Activated CD4-positive, alpha-beta T cell treated with anti-CD3 and anti-CD28 coated beads for 1 hour (primary cell): ENCODE measurements at places on chromosomes 1 and 21.

DNA sequence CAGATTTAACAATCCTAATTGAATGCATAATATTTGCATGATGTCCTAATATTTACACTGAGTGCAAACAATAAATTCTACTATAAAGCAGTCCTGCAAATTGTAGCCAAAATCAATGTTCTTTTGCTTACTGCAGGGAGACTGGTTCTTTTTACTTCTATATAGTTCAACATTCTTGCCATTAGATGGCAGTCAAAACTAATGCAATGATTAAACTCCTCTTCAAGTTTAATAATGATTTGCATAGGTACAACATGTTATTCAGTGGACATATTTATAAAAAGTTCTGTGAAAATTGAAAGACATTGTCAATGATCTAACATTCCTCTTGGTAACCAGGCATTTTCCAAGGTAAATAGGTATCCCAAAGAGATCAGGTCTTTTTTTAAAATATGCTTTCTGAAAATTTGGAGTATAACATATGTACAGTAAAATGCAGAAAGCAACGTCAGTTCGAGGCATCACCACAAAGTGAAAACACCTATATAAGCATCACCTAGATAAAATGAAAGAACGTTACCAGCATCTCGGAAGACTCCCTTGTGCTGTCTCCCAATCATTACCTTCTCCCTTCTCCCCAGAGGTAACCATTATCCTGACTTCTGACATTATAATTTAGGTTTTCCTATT lies 9.8 kb upstream of the FNBP1L start:
- no peak for DNase-seq

GRCh38 chr1:45913183-45913683 lies 109.8 kb downstream of the MAST2 start:
- DNase-seq: no peak

GRCh38 chr1:163169553-163169952 lies 33.2 kb downstream of the RGS5 start:
- DNase-seq: no peak

DNA sequence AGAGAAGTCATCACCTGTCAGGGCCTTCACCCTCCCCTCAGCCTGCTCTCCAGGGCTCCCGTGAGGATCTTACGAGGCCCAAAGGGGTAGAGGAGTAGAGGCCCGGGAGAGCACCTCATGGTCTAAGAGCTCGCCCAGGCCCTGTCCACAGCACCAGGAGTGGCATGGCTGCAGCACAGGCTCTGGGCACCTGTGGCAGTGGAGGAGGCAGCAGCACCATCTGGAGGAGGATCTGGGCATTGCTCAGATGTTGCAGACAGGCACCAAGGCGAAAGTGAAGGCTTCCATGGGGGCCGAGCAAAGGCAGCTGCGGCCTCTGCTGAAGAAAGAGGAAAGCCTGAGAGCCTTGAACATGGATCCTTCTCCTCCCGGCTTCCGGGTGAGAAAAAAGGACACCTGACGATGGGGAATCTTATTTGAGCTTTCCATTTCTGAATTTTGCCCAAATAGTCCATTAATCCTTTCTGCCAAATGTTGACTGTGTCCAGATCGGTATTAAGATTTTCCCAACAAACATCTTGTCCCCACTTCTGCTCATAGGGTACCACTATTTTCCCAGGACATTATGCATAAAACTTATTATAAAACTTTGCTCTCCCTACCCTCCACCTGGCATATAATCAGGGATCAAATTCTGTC lies 604.7 kb downstream of the PTPRC start:
- DNase-seq: peak; percentile 37

DNA sequence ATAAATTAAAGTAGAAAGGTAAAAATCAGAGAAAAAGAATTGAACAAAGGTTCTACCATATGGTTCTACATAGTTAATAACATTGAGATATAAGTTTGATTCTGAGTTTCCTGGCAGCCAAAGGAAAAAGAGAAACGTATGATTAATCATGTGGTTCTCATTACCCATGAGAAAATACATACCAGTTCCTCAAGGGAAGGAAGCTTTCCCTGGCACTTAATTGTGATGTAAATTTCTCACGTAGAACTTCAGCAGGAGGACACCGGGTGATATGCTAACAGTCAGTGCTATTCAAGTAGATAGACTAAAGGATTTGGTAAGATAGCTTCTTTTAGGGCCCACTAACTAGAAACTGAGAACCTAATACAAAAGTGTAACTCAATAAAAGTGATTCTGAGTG lies 218.5 kb downstream of the NFIA start:
- DNase-seq: no peak

DNA sequence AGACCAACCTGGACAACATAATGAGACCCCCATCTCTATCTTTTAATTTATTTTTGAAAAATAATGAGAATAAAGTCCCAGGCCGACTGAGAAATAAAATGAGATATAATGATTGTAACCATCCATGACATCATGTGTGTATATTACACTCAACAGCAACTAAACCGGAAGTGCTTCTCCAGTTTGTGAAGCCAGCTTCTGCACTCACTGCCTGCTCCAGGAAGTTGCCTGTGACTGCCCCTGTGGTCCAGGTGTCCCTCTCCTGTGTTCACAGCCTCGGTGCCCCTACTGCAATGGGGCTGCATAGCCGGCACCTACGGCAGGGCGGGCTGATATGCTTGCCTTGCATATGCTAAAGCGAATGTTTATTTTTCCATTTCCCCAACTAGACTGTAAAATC lies 68.3 kb downstream of the SSBP3 start:
- no peak for DNase-seq

- no peak for DNase-seq
Observed at GRCh38 chr21:26943921-26944320, 23.0 kb downstream of the ADAMTS5 start.

- DNase-seq: no peak
Observed at GRCh38 chr1:59703226-59703917, 111.4 kb upstream of the HOOK1 start.

DNA sequence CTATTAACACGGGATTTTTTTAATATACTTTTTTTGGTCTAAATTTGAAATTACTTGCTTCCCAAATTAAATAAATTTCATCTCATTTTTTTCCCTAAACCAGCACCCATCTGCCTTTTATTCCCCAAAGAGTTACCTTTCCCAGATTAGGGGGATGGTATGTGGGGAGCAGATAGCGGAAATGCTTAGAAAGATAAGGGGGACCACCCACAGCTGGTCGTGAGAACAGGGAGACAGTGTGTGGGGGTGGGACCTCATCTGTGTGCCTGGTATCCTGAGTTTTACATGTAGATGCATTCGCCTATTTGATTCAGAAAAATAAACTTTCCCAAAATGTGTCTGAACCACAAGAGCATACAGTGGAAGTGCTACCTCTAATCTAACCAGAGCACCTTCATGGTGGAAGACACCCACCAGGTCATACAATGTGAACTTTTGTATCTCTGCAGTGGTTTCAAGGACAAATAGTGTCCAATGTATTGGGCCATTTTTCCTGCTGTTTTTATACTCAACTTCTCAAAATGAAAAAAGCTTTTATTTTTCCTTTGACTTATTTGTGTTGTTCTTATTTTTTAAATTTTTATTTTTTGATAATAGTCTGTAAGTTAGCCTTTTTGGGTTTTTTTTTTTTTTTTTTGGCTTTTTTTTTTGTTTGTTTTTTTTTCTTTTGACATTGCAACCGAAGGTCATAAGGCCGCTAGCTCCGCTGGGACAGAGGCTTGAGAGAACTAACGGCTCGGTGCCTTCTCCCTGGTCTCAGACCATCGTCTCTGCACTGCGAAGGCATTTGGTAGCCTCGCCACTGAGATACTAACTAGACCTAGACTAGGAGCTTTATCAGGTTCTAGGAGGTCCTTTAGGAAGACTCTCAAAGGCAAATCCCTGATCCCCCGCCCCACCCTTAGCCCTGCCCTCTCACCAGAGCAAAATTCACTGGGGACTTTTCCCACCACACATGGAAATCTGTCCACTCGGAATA lies 263.2 kb downstream of the TM2D1 start:
- DNase-seq: no peak

DNA sequence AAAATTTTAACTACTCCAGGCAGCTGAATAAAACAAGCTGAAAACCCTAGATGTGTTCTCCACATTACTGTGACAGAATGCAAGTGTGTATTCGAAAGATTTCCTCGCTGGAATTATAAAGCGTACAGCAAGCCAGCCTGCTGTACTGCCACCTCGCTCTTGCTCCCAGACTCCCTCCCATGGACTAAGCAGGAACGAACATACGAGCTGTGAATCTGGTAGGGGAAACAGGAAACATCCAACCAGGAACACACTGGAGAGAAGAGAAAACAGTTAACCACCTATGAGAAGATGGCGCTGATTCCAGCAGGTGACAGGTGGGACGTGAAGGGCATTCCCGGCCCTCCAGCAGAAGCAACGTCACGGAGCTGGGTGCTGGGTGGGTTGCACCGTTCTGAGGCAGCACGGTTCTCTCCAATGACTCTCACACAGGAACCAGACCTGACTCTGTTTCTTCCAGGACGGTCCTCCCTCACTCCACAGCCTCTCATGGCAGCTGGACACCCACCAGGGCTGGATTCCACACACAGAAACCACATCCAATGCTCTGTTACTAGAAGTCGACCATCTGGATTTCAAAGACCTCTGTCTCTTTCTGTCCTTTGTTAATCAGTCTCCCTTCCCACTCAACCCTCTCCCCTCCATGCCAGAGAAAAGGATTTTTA lies 219.2 kb downstream of the RERE start:
- no peak for DNase-seq

DNA sequence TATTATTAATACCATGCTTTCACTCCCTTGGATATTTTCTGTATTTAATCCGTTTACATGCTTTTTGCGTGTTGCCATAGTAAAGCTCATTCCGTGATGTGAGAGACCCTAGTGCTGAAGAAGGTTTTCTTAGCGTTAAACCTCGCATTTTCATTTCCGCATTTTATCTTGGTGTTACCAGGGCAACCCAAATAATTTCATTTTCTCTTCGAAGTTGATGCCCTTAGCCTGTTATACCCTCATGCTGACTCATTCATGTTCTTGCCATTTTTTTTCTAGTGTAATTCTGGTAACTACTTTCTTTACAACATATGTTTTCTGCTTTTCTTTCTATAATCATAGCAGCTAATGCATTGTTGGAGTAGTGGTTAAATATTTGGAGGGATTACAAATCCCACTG lies 37.2 kb downstream of the LRRC8C start:
- no peak for DNase-seq

- peak; percentile 75 for DNase-seq
Observed at GRCh38 chr1:32650248-32650751, at the start of gene ZBTB8OS. Gene ZBTB8OS (minus strand): TSS chr1:32650550. CDS start chr1:32650529, 21 bp downstream.

GRCh38 chr1:67850611-67851075 lies 17.4 kb upstream of the GNG12 start:
- DNase-seq: no peak

DNA sequence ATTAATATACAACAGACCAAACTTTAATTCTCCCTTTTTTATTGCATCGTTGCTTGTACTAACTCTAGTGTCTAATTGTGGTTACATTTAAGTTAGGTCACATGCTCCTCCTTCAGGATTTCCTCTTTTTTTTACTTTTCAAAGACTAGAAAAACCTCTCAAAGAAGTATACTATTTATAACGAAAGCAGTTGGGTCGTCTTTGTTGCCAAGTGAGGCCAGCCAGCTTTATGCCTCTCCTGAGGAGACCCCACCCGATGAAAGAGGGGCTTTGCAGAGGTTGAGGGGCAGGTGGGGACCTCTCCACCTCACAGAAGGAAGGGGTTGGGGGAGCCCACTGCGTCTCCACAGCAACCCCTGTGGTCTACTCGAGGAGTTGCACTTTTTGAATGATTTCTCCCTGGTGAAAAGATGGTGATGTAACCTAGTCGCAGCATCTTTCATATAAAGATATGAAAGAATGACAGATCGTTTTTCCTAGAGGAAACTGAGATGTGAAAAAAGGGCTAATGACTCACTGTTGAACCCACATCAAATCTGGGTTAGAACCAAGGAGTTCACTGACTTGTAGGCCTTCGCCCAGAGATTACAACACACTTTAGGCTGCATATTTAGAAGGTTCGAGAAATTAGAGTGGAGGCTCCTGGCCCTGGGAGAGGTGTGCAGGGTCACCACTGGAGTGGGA lies 6.4 kb downstream of the TGFB2 start:
- no peak for DNase-seq

- no peak for DNase-seq
Observed at GRCh38 chr1:7249516-7249915, 464.3 kb downstream of the CAMTA1 start.

- no peak for DNase-seq
Observed at GRCh38 chr1:70528590-70529333, 117.7 kb downstream of the CTH start.

DNA sequence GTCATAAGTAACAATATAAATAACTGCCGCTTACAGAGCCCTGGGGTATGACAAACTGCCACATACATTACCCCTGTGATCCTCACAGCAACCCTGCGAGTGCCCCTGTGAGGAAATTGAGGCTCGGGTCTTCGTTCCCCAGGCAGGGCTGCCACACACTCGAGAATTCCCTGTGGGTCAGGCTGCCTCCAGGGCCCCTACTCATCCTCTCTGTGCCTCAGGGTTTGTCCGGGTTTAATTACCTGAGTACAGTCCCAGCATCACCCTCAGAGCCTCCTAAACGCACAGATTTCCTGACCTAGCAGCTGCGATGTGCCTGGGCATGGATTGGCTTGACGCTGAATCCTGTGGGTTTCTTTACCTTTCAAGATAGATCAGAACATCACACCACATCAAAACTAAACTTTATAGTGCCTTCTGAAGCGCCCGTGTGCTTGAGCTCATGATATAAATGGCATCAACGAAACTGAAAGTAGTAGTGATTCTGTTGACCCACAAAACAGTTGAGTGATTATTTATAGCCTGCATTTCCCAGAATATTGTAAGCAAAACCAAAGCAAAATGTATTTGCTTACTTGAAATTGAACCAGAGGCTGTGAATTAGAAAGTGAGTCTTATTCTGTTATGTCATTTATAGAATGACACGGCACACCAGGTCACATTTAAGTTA lies 14.0 kb downstream of the SLC37A1 start:
- peak; percentile 20 for DNase-seq

- no peak for DNase-seq
Observed at GRCh38 chr21:35616090-35616489, 444.2 kb downstream of the SETD4 start.

- DNase-seq: no peak
Observed at GRCh38 chr1:184752656-184753055, 2.0 kb downstream of the EDEM3 start.

DNA sequence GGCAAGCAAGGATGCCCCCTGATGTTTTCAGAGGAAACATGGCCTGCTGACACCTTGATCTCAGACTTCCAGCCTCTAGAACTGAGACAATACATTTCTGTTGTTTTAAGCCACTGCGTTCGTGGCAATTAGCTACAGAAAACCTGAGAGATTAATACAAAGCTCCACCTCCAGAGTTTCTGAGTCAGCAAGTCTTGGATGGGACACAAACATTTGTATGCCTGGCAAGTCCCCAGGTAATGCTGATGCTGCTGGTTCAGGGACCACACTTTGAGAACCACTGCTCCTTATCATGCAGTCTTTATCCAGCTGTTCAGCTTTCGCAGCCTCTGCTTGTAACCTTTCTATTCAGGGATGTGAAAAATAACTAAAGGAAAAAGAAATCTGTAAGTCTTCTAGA lies 565.7 kb upstream of the PLXNA2 start:
- DNase-seq: no peak

GRCh38 chr1:4768553-4768952 lies 114.1 kb downstream of the AJAP1 start:
- DNase-seq: no peak
